ENCODE measurements at places on chromosomes 4 and X. TPM values are rescaled to one million over a fixed set of nuclear protein-coding genes. Genes with fewer than 3 reads are reported as not detected.

The CLIC2 gene
- total RNA-seq = 0.73 TPM

- H3K27ac ChIP-seq = no peak overlapping the region
- DNase-seq = no peak
- no peak overlapping the region for H3K4me3 ChIP-seq
These were observed 54.0 kb downstream of the ADRA2C start for GRCh38 chr4:3820016-3820805.

- no peak overlapping the region for H3K4me3 ChIP-seq
- DNase-seq = no peak
- H3K27me3 ChIP-seq = no peaks in the 10 kb centered on the region
- no peaks in the 10 kb centered on the region for H3K4me1 ChIP-seq
- H3K36me3 ChIP-seq = no peaks in the 10 kb centered on the region
These were observed 41.9 kb upstream of the ETNPPL start for GRCh38 chr4:108804648-108805273.

DNA sequence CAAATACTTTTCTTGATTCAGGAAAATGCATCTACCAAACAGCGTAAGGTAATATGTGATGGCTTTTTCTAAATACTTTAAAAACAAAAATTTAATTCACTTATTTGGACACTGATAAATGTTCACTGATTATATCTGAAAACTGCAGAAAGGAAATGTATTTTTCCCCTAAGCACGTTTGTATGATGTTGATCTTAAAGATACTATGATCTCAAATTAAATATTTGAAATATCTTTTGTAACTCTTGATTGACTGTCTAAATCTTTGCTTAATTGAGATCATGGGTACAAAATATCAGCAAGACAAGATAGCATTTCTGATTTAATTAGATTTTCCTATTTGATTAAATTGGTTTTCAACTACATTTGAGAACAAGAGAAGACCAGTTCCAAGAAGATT, 281.0 kb upstream of the UGT8 start:
- H3K27me3 ChIP-seq = no peaks in the 10 kb centered on the region
- H3K4me3 ChIP-seq = no peak overlapping the region
- H3K36me3 ChIP-seq = no peaks in the 10 kb centered on the region
- no peak overlapping the region for H3K27ac ChIP-seq

GRCh38 chrX:135408794-135409193, 12.9 kb upstream of the SMIM10L2A start:
- H3K4me1 ChIP-seq = no peaks in the 10 kb centered on the region
- no peak overlapping the region for H3K27ac ChIP-seq
- no peak overlapping the region for H3K4me3 ChIP-seq
- H3K27me3 ChIP-seq = peaks cover 3% of the 10 kb centered on the region
- no peaks in the 10 kb centered on the region for H3K36me3 ChIP-seq
- no peak for DNase-seq
